Fibroblast of skin of left quadriceps (primary cell): ENCODE measurements at places on chromosomes 4 and X.
A peak's percentile ranks its signal among the peaks of the same experiment; 100 is the strongest.

DNA sequence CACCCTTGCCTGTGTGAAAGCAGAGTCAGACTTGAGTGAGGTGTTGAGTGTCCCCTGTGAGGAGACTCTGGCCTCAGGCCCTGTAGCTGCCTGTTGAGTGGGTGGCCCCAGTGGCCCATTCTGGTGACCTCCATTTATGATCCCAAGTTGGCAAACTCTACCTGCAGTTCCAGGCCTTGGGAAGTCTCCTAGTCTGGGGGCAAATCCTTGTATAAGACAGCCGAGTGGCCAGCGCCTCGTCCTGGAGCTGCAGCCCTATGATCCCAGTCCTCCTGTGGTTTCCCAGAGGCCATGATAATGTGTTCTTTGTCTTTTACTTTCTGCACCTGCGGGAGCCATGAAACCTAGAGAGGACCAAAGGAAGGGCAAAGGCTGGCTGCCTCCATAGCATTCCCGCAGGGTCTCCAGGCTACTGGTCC lies 58.7 kb downstream of the NBDY start:
- DNase-seq = no peak

DNA sequence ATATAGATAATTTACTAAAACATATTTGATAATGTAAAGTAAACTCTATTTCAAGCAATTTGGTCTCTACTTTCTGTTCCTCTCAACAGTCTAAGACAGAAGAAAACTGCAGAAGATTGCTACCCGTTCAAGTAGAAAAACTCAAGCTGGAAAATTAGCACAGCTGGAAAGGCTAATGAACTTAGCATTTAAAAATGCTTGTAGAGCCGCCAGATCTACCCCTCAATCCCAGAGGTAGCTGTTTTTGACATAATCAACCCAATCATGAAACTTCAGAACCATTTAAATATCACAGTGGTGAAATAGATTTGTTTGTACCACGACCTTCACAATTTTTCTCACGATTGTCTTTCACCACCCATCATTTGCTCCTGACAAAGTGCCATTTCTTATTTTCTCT lies 479.5 kb downstream of the SPRY1 start:
- no peak for DNase-seq

GRCh38 chrX:132046533-132046932 lies 23.4 kb downstream of the STK26 start:
- DNase-seq = no peak

GRCh38 chr4:109930872-109931271 lies 18.2 kb downstream of the EGF start:
- DNase-seq = no peak

- DNase-seq = peak; percentile 64
These were observed 1296.1 kb upstream of the PCDH7 start for GRCh38 chr4:29423836-29424721.

GRCh38 chr4:78020677-78021076 lies 36.4 kb upstream of the FRAS1 start:
- DNase-seq = no peak

GRCh38 chr4:63275491-63275890 lies 1133.8 kb downstream of the TECRL start:
- DNase-seq = no peak

- DNase-seq = no peak
These were observed 4.7 kb downstream of the HAND2 start for GRCh38 chr4:173525118-173526011.

GRCh38 chr4:133124746-133125145 lies 24.3 kb upstream of the PCDH10 start:
- no peak for DNase-seq

DNA sequence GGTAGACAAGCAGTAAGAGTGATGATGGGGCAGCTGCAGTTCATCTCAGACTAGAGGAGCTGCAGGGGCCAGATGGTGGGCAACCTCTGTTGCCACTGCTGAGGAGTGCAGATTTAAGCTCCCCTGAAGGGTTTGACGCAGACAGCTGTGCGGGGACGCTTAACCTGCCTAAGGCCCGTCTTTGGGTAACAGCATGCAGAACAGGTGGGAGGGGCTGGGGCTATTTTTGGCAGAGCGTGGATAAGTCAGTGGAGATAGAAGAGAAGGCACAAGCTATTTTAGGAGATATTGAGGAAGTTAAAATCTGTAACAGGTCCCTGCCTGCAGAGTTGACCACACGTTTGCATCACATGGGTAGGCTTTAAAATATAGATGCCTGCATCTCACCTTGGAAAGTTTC lies 10.5 kb downstream of the CD99 start:
- no peak for DNase-seq
